IPS DF 19.7 (cell line): ENCODE measurements at places on chromosomes 6 and 20.

DNA sequence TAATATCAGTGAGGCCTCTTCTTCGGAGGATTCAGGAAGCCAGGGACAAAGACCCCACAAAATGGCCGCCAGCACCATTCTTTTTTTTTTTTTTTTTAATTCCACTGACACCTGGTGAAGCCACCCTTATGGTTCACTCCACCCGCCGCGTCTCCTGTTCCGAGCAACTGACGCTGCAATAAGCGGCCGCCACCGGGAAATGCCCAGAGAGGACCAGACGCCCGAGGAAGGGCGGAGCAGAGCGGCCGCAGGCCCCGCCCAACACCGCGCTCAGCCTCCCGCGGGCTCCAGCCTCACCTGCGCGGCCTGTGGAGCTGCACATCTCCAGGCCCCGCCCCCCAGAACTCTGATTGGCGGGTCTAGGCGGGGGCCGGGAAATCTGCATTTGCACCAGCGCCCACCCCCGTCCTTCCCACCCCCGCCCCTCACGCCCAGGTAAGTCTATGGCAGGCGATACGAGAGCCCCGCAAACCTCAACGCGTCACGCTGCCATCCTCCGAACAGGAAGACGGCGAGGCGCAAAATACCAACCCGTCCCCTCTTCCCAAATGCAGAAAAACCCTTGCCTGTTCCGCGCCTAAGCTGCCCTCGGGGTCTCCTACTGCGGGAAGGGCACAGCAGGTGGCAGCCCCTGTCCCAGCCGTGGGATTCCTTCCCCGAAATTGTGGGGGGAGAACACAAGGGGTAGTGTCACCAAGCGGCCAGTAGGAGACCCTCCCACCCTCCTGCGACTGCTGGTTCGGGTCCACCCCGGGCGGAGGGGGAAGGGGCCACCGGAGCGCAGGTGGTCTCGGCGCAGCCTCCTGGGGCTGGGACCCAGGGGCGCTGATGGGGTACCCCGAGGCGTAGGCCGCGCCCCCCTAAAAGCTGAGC, 960 bp downstream of the ATP9A start:
- peak; percentile 60 for DNase-seq

DNA sequence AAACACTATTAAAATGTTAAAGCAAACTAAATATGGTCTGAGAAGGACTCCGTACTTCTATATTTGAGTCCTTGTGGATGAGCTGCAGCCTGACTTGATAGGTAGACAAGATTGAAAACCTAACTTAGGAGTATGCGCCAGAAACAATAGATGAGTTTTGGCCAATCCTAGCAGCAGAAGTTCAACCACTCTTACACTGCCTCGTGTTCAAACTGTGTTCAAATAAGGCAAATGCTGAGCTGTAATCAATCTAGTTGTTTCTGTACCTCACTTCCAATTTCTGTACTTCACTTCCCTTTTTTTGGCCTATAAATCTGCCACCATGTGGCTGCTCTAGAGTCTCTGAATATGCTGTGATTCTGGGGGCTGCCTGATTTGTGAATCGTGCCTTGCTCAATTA, 13.2 kb upstream of the SERINC1 start:
- no peak for DNase-seq

DNA sequence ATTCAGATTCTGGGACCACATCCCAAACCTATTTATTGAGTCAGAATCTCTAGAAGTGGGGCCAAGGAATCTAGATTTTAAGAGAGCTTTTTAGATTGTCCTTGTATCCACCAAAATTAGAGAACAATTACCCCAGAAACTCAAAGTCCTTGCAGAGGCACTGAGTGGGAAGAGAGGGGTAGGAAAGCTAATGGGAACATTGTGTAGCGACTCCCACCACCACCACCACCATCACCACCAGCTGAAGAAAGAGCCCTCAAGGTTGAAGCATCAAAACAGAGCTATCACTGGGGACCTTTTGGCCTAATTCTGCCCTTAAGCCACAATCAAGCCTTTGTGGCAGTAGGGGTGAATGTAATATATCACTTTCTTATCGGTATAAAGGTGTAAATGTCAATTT, 39.0 kb upstream of the SLC32A1 start:
- no peak for DNase-seq

GRCh38 chr20:42254673-42255072, 636.5 kb upstream of the CHD6 start:
- DNase-seq = no peak

DNA sequence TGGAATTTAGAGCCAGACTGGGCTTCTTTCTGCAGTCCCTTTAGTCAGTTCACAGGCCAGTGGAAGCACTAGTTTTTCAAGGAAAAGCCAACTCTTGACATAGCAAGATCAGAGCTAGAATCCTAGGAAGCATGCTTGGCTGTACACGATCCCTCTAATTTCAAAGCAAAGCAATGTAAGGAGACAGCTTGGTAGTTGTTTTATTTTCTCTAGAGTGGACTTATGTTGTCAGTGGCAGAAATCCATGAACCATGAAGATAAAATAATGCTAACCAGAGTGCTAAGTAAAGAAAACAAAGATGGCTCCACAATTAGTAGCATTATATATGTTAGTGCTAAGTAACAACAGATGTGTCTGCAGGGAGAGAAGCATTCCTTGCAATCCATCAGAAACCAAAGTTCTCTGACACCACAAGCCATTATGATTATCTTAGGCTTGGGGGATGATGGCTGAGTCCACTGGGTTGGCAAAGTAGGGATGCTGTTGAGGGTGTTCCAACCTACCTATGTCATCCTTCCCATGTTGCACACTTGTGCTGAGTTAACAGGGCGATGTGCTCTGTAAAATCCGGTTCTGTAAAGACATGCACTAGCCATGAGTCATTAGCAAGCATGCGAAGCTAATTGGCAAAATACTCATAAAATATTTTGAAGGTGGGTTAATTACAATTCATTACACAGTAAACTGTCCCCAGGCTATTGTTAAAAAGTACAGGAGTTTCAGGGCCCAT, 115.2 kb downstream of the BMP2 start:
- DNase-seq = no peak

DNA sequence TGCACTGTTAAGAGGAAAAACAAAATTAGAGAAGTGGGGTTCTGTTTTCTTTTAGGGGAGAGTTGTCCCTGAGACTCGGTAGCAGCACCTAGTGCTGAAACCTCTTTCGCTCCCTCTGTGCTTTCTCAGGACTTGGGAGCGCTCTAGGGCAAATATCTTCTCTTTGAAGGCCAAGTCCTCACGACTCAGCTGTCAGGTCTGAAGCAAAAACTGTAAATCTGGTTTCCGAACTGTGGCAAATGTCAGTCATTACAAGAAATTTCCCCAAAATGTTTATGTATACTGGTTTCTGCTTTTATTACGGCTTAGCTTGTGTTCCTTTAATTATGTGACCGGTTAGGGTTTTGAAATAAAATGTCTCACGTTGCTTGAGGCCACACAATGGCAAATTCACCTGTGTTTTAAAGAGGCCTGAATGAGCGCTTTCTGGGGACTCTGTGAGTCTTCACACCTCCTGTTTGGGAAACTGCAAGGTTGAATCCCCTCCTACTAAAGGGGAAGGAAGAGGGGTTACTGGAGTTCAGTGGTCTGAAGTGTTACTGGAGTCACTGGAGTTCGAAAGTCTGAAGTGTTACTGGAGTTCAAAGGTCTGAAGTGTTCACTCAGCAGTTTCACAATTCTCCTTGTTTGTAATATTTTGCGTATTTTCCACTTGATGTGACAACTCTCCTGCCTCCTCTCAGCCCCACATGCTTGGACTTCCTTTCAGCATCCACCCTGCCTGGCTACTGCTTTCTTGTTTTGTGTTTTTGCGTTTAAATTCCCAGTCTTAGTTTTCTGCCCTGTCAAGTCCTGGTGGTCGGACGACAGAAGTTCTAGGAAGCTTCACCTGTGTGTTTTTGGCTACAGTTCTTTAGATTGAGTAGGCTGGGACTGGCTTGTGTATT, 1.6 kb downstream of the SMPDL3A start:
- DNase-seq = no peak

GRCh38 chr6:169904051-169904922, 152.9 kb downstream of the ERMARD start:
- no peak for DNase-seq

- DNase-seq = peak; percentile 48
Observed at GRCh38 chr6:159168536-159169192, 536 bp upstream of the FNDC1 start.

- DNase-seq = no peak
Observed at GRCh38 chr6:4295058-4295782, 159.8 kb upstream of the ECI2 start.

- DNase-seq = no peak
Observed at GRCh38 chr6:113697632-113698410, 159.3 kb upstream of the MARCKS start.

DNA sequence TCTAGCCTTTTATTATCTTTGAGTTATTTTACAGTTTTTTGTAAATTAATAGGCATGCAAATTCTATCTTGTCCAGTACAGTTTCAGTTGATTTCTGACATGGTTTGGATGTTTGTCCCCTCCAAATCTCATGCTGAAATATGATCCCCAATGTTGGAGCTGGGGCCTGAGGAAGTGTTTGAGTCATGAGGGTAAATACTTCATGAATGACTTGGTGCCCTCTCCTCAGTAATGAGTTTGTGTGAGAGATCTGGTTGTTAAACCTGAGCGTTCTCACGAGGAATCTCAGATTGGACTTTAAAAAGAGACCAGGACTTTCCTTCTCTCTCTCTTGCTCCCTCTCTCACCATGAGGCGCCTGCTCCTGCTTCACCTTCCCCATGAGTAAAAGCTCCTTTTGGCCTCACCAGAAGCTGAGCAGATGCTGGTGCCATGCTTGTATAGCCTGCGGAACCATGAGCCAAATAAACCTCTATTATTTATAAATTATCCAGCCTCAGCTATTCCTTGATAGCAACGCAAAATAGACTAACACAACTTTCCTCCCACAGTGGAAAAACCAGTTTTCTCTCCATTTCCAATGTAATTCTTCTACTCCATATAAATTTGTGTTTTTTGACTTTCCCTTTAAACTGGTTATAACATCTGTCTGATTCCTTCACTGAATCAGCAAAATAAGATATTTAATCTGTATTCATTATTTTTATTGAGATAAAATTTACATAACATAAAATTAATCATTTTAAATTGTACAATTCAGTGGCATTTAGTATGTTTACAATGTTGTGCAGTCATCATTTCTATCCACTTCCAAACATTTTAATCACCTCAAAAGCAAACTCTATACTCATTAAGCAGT, 78.7 kb upstream of the PRSS16 start:
- DNase-seq = no peak

GRCh38 chr6:83974409-83975050, 59.0 kb upstream of the MRAP2 start:
- no peak for DNase-seq
